ENCODE measurements at places on chromosomes 2 and 18.

DNA sequence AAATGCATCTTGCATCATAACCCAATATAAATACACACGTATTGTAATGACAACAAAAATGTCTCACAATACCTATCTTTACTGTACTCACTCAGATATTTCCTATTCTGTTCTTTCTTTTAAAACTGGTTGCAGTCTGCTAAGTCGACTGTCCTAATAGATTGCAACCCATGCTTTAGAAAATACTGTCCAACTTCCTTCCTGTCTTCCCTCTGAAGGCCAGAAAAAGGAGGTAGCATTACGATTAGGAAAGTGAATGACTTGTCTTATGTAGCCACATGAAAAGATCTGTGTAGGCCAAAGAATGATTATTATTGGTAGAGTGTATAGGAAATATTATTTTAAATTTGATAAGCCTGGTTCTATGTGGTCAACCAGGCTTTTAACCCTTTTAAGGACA, 134.1 kb downstream of the FAM210A start:
- no peak for DNase-seq

DNA sequence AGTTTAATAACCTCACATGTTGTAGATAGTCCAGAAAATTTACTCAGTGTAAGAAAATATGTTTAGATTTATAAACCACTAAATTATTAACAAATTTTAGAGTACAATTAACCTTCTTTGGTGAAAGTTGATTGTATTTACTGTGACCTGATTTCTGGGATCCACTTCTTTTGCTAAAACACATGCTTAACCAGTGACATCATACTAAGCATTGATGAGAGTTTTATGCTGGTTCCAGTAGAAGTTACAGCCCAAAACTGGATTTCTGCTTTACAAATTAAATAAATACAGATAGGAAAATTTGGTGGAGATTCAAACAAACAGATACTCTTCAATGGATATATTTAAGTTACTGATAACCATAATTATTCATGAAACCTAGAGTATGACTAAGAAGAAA, 40.9 kb downstream of the RBBP8 start:
- no peak for DNase-seq

- peak; percentile 68 for DNase-seq
Measured at GRCh38 chr2:145984580-145984979, 1464.7 kb upstream of the ZEB2 start.

DNA sequence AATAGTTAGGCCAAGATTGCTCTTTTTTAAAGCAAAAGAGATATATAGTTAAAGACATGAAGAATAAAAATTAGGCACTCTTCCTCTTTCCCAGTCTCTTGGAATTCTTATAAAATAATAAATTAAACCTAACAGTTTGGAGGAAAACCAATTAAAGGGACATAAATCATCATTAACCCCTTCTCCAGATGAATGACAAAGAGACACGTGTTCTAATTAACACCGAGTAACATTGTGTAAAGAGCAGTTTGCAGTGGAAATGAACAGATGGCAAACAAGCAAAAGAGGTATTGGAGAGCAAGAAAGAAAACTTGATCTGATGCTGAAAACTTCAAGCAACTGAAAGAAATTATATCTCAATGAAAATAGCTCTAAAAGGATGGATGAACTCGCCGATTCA, 48.4 kb downstream of the BCL2 start:
- DNase-seq = no peak

GRCh38 chr2:86703704-86704361, 16.3 kb upstream of the RMND5A start:
- peak; percentile 96 for DNase-seq

- DNase-seq = no peak
Measured at GRCh38 chr2:5740053-5740452, 47.9 kb downstream of the SOX11 start.

- DNase-seq = peak; percentile 68
Measured at GRCh38 chr2:1546023-1546591, 132.8 kb downstream of the TPO start.

GRCh38 chr2:161703863-161704262, 79.6 kb downstream of the SLC4A10 start:
- DNase-seq = no peak

GRCh38 chr18:51251625-51252024, 54.1 kb upstream of the MEX3C start:
- no peak for DNase-seq

GRCh38 chr2:71510196-71510807, 56.9 kb downstream of the DYSF start:
- DNase-seq = peak; percentile 74

DNA sequence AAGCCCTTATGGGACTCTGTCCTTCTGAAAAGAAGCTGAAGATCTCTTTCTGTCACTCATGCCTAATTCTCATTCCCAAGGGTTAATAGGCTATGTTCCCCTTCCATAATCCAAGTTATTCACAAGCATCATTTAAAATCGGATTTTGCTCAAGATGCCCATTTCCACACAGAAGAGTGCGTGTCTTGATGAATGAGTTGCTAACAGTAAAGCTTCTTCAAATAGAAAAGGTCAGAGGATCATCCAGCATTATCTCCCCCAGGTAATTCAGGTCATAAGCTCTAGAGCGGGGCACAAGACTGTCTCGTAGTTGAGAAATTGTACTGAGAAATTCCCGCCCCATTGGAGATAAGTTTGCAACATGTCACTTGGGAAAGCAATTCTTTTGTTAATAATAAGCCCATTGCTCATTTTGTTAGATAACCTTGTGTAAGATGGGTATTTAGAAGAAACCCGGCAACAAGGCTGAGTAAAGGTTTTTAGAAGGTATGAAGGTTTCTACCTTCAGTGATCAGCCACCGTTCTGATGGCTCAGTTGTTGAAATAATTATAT, 290.7 kb upstream of the EPAS1 start:
- DNase-seq = no peak

GRCh38 chr2:238872628-238873380, 24.9 kb downstream of the TWIST2 start:
- DNase-seq = no peak

DNA sequence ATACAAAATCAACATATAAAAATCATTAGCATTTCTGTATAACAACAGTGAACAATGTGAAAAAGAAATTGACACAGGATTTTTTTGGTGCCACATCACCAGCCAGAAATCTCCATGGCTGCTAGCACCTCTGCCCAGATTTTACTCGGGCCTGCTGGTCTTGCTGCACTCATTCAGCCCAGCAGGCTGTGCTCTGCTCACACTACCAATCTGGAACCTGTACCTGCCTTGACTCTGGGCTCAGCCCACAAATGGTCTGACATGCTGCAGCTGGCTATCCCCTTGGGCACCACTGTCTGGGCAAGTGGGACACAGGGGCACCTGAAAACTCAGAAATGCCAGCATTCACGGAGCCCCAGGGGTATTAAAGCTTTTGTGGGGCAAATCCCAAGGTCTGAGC, 392.5 kb upstream of the NRXN1 start:
- no peak for DNase-seq

GRCh38 chr2:241308267-241308666, 7.2 kb downstream of the HDLBP start:
- DNase-seq = no peak

- no peak for DNase-seq
Measured at GRCh38 chr2:240895656-240896388, at the start of gene MAB21L4. Gene MAB21L4, minus strand, starts transcription at chr2:240896156. Its CDS starts 159 bp downstream, at chr2:240895997.

DNA sequence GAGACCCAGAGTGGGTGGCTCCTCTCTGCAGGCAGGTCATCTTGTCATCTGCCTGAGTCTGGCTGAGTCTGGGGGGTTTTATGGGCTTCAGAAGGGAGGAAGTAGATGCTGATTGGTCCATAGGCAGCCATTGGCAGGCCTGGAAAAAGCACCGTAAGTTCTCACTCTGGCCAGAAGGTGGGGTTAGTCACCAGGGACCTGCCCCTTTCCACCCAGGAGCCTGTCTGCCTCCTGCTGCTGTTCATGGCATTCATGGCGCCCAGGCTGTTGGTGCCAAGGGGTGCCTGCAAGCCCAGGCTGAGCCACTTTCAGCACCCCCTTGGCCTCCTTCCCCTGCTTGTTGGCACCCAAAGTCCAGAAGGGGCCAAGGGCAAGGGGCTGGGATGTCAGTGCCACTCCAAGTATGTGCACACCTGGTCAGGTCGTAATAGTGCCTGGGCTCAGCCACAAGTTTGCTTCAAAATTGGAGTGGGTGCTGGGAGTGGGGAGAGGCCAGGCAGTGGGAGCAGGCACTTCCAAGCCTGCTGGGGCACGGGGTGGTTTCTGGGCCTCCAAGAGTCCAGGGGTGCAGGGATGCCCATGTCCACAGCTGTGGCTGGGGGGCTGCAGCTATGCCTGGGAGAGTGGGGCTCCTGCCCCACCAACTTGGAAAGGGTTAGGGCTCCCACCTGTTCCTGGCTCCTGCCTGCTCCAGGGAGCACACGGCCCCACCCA, 178.1 kb downstream of the FAM210A start:
- DNase-seq = no peak

GRCh38 chr2:170098626-170099312, 79.2 kb upstream of the MYO3B start:
- no peak for DNase-seq

GRCh38 chr18:63131106-63131958, 188.2 kb downstream of the BCL2 start:
- DNase-seq = peak; percentile 68

DNA sequence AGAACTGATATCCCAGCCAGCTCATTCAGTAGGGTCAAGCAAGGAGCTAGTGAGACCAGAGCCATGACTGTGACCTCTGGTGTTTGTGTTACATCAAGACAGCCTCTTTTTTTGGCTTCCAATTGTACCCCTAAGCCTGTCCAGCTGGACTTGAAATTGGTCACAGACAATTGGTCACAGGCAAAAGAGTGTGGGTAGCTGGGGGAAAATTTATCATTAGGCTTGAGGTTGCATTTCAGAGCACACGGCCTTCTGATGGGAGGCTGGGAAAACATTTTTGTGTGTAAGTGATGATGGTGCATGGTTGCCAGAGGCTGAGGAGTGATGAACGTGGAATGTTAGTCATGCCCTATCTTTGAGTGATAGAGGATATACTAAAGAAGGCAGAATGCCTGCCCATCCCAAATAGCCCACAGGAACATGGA, 285.1 kb upstream of the SLC14A2 start:
- no peak for DNase-seq

DNA sequence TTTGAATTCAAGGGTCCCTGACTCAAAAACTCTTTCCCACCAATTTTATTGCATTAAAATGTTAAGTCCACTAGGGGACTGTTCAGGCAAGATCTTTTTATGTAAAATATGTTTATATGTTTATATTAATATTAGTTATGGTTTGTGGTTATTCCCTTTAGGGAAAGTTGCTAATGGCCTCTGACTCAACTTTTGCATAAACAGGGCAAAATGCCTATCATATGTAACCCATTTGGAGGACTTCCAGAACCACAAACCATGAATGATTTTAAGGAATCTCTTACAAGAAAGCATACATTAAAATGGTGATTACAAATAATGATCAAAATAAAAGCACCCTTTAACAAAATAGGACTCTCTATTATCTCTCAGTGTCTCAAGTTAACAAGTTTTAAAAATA, 1484.5 kb upstream of the ZEB2 start:
- peak; percentile 87 for DNase-seq

GRCh38 chr18:65750389-65751154, at the start of gene CDH7:
Gene CDH7, plus strand, starts transcription at chr18:65751012. Its CDS starts 11,831 bp downstream, at chr18:65762843.
- DNase-seq = no peak

GRCh38 chr18:45328296-45328695, 287.0 kb upstream of the SLC14A2 start:
- no peak for DNase-seq

Data from ELR (cell line).